Hepatic stellate cell (primary cell): ENCODE measurements at places on chromosomes 3 and 15.

GRCh38 chr3:14235912-14236295, 57.3 kb downstream of the LSM3 start:
- no peak for DNase-seq

DNA sequence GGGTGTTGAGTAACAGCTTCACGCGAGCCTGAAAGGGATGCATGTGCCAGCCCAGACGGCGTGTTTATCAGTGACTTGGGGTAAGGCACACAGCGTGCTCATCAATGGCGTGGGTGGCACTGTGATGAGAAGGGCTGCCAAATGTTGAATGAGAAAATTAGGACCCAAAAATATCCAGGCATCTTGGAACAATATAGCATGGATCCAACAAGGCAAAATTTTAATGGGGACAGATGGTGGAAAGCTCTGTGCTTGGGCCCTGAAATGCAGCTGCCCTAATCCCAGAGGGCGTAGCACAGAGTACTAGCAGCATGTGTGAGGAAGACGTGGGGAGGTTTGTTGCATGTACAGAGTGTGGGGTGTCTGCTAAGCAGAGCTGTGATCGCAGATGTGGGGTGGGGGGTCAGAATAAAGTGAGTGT, 48.9 kb downstream of the SSUH2 start:
- no peak for DNase-seq

DNA sequence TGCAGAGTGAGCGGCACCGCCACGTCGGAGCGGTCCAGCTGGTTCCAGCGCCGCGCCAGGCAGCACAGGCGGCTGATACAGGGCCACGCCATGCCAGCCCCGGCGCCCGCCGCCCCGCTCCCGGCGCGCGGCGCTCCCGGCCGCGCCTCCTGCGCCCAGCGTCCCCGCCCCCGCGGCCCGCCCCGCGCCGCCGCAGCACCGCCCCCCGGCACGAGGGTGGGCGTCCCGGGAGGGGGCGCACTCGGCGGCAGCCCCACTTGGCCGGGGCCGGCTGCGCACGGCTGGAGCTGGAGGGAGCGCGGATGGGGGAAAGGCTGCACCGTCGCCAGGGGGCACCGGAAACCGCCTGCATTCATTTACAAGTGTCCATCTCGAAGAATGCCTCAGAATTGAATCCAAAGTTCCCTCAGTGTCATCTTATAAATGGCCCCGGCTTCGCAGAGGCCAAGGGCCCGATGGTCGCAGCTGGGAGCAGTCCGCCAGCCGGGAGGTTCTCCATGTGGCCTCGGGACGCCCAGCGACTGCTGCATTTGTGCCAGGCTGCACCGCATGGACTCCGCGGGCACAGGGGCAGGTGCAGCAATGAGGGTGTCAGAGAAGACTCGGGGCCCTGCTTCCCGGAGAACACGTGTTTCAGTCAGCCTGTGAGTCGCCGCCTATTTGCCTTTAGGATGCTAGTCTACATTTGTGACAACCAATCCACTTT, at the start of gene MAP6D1:
Gene MAP6D1 (minus strand): TSS at position 122 of the 706 bp plus-strand sequence. CDS start 30 bp downstream, at position 92.
- DNase-seq, result peak; percentile 72

GRCh38 chr3:127234778-127235177, 41.8 kb downstream of the PRR23E start:
- DNase-seq, result no peak

- no peak for DNase-seq
Measured at GRCh38 chr15:89301304-89302089, 33.1 kb downstream of the POLG start.

GRCh38 chr3:167941234-167941995, 154.3 kb downstream of the GOLIM4 start:
- DNase-seq, result peak; percentile 9

DNA sequence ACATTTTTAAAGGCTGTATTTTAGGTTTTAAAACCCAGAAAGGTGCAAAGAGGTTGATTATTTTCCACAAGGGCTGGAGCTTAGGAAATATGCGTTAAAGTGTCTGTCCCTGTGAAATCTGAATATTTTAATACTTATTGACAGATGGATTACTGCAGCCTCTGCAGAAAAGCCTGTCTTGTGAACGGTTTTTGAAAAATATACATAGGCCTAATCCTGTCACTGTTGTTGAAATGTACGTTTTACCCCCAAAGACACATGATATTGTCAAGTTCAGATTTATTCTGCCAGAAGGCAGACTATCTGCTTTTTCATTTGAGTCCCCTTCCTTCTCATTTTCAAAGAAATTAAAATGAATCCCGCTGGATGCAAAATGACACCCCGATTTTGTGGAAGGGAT, 2.2 kb upstream of the BCL6 start:
- DNase-seq, result no peak

- no peak for DNase-seq
Measured at GRCh38 chr3:143810953-143811265, 37.4 kb downstream of the SLC9A9 start.
